ENCODE measurements at places on chromosomes 3 and 15.

DNA sequence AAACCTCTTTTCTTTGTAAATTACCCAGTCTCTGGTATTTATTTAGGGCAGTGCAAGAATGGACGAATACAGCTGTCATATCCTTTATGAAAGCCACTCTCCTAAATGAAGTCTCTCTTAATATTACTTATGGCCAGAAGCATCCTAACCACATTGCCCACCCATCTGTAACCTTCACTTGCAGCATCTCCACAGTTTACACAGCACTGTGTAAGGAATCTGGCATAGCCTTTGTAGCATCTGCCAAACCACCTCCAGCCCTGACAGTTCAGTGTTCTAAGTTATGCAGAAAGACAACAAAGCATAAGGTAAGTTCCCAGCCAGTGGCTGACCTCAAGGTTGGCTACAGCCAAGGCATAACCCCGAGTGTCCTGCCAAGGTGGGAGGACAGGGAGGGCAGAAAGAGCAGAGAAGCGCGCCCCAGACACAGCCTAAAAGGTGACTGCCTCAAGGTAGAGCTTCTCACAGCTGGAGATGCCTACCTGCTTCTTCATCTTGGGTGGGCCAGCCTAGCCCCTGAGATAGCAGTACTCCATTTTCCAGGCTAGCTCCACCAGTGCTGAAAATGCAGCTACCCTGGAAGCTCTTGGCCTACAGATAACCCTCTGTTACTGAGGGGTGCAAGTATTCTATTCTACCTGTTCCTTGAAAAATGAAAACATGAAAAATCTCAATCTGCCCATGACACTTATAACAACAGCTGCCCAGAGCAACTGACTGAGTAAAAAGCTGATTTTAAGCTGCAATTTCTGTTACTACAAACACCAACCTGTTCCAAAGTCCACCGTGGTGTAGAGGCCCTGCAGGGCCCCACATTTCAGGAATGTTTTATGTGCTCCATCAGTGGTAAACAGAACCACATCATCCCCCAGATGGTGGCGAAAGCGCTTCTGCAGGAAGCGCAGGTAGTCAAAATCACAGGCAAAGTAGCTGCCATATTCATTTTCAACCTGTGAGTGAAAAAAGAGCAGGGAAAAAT is 39.3 kb downstream of the GLB1 start:
- peaks cover 71% of the 10 kb centered on the region for H3K4me1 ChIP-seq
- H3K27ac ChIP-seq = no peak overlapping the region
- H3K27me3 ChIP-seq = no peaks in the 10 kb centered on the region
- DNase-seq = no peak
- H3K4me3 ChIP-seq = no peak overlapping the region

GRCh38 chr15:71743861-71744382 is 66.4 kb upstream of the NR2E3 start:
- no peaks in the 10 kb centered on the region for H3K4me1 ChIP-seq
- no peak overlapping the region for H3K27ac ChIP-seq
- no peaks in the 10 kb centered on the region for H3K36me3 ChIP-seq
- H3K4me3 ChIP-seq = no peak overlapping the region
- peaks cover 7% of the 10 kb centered on the region for H3K27me3 ChIP-seq

- H3K4me3 ChIP-seq = no peak overlapping the region
- DNase-seq = no peak
- no peaks in the 10 kb centered on the region for H3K36me3 ChIP-seq
- H3K27ac ChIP-seq = no peak overlapping the region
- no peaks in the 10 kb centered on the region for H3K27me3 ChIP-seq
Observed at GRCh38 chr3:29751647-29752314, 470.9 kb downstream of the RBMS3 start.

GRCh38 chr3:81951106-81951505 is 189.7 kb upstream of the GBE1 start:
- no peak overlapping the region for H3K4me3 ChIP-seq
- no peaks in the 10 kb centered on the region for H3K4me1 ChIP-seq
- H3K27ac ChIP-seq = no peak overlapping the region
- no peaks in the 10 kb centered on the region for H3K36me3 ChIP-seq
- no peaks in the 10 kb centered on the region for H3K27me3 ChIP-seq

DNA sequence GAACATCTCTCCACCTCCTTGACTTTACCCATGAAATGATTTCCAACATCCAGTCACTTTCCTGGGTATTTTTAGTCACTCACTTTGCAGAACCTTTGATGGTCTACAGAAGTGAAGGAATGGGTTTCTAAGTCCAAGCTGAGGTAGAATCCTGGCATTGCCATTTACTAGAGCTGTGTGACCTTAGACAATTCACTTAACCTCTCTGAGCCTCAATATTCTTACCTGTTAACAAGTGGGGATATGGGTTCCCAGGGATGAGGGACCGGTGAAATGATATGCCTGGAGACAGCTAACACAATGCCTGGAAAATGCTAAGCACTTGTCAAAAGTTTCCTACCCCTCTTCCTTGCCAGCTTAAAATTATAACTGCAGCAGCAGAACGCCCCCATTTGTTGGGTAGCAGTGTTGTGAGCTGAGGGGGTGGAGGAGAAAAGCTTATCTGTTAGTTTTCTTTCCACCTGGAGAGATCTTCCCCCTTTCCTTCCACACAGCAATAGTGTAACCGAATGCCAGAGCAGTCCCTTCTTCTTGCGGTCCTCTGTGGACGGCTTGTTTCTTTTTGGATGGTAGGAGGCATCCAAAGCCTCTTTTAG is 319.2 kb upstream of the LRRFIP2 start:
- no peak overlapping the region for H3K4me3 ChIP-seq
- DNase-seq = no peak
- H3K36me3 ChIP-seq = no peaks in the 10 kb centered on the region
- H3K4me1 ChIP-seq = no peaks in the 10 kb centered on the region
- no peak overlapping the region for H3K27ac ChIP-seq

DNA sequence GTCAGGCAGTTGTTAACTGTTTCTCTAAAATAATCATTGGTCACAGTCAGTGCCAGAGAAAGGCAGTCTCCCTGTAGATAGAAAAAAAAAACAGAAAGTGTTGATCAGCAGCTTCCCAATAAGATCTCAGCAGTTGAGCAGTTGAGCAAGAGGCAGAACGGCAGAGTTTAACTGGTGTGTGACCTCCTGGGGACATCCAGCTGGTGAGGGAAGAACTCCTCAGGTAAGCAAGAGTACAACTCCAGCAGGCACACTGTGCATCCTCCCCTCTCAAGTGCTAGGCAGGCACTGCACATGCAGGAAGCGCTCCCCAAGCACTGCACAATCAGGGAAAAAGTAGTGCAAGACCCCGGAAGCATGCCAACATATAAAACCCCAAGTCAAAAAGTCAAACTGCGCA is 1287.2 kb downstream of the NSUN3 start:
- no peaks in the 10 kb centered on the region for H3K36me3 ChIP-seq
- no peaks in the 10 kb centered on the region for H3K4me1 ChIP-seq
- no peak overlapping the region for H3K4me3 ChIP-seq
- H3K27ac ChIP-seq = no peak overlapping the region
- H3K27me3 ChIP-seq = no peaks in the 10 kb centered on the region

DNA sequence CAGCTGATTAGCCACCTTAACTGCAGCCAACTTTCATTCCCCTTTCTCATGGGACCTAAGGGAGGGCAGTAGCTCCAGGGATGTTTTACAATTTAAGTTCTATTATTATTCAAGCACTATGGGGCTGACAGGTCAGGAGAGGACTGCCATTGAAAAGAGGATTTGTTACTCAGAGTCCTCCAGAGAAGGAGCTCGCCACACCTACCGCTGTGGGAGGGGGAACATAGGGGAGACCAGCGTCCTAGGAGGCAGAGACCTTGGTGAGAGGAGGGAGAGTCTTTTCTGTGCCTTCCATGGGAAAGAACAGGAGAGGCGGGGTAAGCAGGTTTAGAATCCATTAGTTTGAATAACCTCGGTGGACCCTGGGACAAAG is 14.4 kb downstream of the ATP10A start:
- peaks cover 83% of the 10 kb centered on the region for H3K4me1 ChIP-seq
- H3K36me3 ChIP-seq = peaks cover 57% of the 10 kb centered on the region
- DNase-seq = no peak
- peak overlapping the region; percentile 100 for H3K27ac ChIP-seq
- H3K27me3 ChIP-seq = no peaks in the 10 kb centered on the region
- H3K4me3 ChIP-seq = peak overlapping the region; percentile 95

Data from T-helper 2 cell treated with Interferon-gamma antibody and Interleukin-4, amounts not matched to agents 5 μg/mL and 100 μg/mL, for 36 hours (primary cell).